ENCODE measurements at places on chromosomes 11 and 22. TPM values are rescaled to one million over a fixed set of nuclear protein-coding genes. Genes with fewer than 3 reads are reported as not detected.
A peak's percentile ranks its signal among the peaks of the same experiment; 100 is the strongest.

GRCh38 chr11:68552542-68552941 is 92.0 kb downstream of the PPP6R3 start:
- no peak overlapping the region for H3K4me3 ChIP-seq
- H3K4me1 ChIP-seq = peaks cover 3% of the 10 kb centered on the region
- DNase-seq = no peak
- no peaks in the 10 kb centered on the region for H3K27me3 ChIP-seq
- H3K36me3 ChIP-seq = peaks cover 17% of the 10 kb centered on the region

GRCh38 chr11:94882931-94883330 is 90.4 kb downstream of the CWC15 start:
- H3K36me3 ChIP-seq = no peaks in the 10 kb centered on the region
- no peaks in the 10 kb centered on the region for H3K4me1 ChIP-seq
- H3K4me3 ChIP-seq = no peak overlapping the region
- no peak for DNase-seq

- H3K27ac ChIP-seq = no peak overlapping the region
- no peak for DNase-seq
- H3K36me3 ChIP-seq = no peaks in the 10 kb centered on the region
- H3K27me3 ChIP-seq = no peaks in the 10 kb centered on the region
- no peak overlapping the region for H3K4me3 ChIP-seq
These were observed 37.4 kb downstream of the SCUBE1 start for GRCh38 chr22:43305806-43306205.

DNA sequence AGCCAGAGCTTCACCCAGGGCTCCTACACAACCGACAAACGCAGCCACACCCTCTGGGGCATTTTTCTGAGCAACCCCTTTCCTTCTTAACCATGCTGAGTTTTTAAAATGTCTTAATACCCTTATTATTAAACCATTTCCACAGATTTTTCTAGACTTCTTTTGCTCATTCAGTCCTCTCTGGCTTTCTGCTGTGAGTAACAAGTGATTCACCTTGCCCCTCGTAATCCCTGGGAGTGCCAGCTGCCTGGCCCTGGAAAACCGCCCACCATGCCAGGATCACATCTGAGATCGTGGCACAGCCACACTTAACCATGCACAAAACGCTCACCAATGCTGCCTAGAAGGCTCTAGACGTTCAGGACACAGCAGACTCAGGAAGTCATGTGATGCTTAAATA is 25.4 kb downstream of the YPEL1 start:
- H3K4me3 ChIP-seq = no peak overlapping the region
- H3K27me3 ChIP-seq = no peaks in the 10 kb centered on the region
- no peaks in the 10 kb centered on the region for H3K36me3 ChIP-seq
- H3K27ac ChIP-seq = no peak overlapping the region

- H3K4me1 ChIP-seq = no peaks in the 10 kb centered on the region
- no peak overlapping the region for H3K27ac ChIP-seq
- peaks cover 12% of the 10 kb centered on the region for H3K36me3 ChIP-seq
- no peak for DNase-seq
These were observed 7.4 kb downstream of the LZTR1 start for GRCh38 chr22:20989323-20990138.

- H3K27ac ChIP-seq = no peak overlapping the region
- H3K4me3 ChIP-seq = no peak overlapping the region
- peak; percentile 17 for DNase-seq
- no peaks in the 10 kb centered on the region for H3K36me3 ChIP-seq
- no peaks in the 10 kb centered on the region for H3K4me1 ChIP-seq
- H3K27me3 ChIP-seq = no peaks in the 10 kb centered on the region
These were observed 104.5 kb upstream of the OPCML start for GRCh38 chr11:133636711-133637355.

DNA sequence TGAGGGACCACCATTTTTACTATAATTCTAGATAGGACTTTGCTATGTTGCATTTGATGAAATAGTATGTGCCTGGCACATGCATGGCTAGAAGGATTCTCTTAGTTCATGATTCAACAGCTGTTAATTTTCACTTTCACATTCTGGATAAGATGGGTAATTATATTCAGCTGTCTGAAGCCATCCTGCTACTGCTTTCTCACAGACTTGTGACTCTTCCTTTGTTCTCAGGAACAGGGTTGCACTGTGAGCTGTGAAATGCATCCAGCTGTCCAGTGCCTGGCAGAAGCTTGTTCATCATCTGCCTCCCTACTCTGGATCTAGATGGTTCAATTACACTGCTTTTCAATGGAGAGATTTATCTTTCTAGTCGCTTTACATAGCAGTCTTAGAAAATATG is 610.1 kb upstream of the ANO5 start:
- no peak for DNase-seq
- H3K4me3 ChIP-seq = no peak overlapping the region
- H3K36me3 ChIP-seq = no peaks in the 10 kb centered on the region
- H3K4me1 ChIP-seq = no peaks in the 10 kb centered on the region
- no peak overlapping the region for H3K27ac ChIP-seq

The LRP5 gene
- total RNA-seq = 71.3 TPM
